ENCODE measurements at places on chromosomes 2 and 18. TPM values are rescaled to one million over a fixed set of nuclear protein-coding genes. Genes with fewer than 3 reads are reported as not detected.

DNA sequence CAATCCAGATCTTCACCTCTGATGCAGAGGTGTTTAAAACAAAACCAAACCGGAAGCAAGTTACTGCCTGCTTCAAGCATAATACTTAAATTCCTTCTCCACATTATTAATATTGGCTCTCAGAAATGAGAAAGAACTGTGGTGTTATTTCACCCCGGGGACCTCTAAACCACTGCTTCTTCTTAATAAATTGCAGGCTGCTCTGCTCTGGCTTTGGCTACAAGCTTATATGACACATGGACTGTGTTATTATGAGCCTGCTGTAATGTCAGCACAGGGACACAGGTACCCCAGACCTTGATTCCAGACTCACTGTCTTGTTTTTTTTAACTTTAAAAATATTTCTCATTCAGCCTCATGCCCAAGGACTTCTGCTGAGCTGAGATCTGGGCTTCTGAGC is 45.1 kb downstream of the ST6GAL2 start:
- DNase-seq, result no peak

DNA sequence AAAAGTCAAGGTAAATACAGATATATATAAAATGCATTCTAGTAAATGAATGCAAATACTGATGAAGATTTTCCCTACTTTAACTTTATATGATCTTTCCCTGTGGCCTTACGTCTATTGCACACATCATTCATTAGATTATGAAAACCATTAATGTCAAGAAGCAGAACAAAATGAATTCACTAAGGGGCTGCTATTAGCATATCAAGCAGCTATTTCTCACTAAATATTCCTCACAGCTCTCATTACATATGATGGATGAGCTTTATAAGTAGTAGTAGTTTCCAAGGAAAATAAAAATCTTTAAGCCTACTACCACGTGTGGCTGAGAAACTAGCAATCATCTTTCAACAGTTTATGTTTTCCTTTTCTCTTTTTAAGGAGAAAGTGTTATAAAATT is 702.8 kb upstream of the SLC39A10 start:
- no peak for DNase-seq

DNA sequence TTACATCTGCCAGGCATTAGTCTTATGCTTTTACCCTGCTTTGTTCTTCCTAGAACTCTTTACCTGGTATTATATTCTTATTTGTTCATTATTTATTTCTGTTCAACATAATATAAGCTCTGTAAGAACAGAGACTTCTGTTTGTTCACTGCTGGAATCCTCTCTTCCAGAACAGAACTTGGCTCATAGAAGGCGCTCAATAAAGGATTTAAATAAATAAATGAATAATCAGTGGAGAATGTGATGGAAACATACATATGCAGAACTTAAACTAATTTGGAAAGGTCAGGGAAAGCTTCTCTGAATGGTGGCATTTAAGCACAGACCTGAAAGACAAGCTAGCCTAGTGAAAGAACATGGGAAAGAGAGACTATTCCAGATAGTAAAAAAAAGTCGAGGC is 24.3 kb downstream of the NCKAP1 start:
- DNase-seq, result no peak

DNA sequence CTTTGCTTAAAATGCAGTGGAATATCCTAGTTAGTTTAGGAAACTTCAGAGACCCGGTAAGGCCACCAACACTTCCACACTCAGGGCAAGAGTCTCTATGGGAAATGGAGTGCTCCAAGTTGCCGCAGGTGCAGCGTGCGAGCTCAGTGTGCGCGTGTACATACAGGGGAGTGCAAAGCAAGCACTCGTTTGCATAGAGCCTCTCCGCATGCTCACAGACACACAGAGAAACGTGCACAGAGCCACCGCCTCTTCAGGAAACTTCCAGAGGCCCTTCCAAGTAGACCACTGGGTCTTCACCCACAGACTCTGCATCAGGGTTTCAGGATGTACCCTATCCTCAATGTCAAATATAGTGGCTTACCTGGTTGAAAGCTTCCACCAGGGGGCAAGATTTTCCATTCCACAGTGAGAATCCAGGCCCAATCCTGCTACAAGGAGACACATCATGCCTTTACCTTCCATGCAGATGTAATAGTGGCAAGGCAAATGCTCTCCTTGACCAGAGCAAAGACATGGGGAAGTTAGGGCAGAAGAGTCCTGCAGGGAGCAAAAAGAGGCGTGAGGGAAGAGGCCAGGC is 513.0 kb upstream of the MYT1L start:
- DNase-seq, result peak; percentile 15

DNA sequence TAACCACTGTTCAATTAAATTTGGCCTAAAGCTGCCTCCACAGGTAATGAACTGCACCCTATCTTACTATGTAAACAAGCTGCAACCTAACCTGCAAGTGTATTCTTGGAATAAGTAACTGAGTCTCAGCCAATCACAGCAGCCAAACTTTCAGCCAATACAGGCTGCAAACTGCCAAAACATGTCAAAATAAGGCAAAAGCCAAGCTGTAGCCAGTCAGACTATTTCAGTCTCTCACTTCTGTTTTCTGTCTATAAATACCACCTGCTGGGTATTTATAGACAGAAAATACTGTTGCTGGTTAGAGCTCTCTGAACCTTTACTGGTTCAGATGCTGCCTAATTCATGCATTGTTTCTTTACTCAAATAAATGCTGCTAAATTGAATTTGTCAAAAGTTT is 14.3 kb downstream of the C2orf76 start:
- DNase-seq, result no peak

GRCh38 chr2:158142568-158143332 is 41.1 kb downstream of the UPP2 start:
- DNase-seq, result no peak

CSRNP3 gene
- not detected for total RNA-seq

GRCh38 chr2:96391153-96391827 is 55.7 kb downstream of the NCAPH start:
- no peak for DNase-seq

DNA sequence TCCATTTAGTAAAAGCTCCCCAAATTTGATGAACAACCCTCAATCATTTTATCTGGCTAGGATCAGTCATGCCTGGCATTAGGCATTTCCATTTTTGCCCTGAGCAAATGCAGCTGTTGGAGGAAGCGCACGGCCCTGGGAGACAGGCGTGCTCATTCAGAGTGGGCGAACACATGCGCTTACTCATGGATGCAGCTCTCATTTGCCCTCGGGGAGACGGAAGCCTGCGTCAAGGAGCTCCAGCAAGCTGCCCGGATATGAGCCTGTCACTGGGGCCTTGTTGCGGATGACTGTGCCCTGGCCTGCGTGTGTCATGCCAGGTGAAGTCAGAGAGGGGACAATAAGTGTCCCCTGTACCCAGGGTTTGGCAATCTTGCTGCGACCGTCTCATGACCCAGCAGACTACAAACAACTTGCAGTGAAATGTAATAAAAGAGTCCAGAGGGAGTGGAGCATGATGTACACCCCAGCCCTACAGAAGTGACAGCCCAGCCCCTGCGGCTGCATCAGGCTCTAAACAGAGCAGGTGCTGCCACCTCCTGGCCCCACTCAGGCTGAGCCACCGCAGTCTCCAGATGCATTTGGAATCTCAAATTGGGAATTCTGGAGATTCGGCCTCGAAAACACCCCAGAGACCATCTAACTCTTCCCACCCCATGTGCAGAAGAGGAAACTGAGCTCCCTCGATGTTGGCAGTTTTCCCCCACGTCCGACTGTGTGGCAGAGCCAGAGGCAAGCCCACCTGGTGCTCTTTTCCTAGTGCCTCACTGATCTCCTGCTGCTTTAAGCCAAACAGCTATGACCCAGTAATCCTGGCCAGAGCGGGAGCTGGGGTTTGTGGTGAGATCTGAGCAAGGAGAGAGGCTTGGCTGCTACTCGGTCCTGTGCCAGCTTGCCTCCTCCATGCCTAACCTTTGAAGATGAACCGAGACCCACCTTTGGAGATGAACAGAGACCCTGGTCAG is 105.0 kb upstream of the ALK start:
- peak; percentile 13 for DNase-seq

- no peak for DNase-seq
These were observed 49.6 kb downstream of the SRD5A2 start for GRCh38 chr2:31531101-31531500.

EVX2 gene
- not detected for total RNA-seq

SLC20A1 gene
- total RNA-seq, result 85.9 TPM

DNA sequence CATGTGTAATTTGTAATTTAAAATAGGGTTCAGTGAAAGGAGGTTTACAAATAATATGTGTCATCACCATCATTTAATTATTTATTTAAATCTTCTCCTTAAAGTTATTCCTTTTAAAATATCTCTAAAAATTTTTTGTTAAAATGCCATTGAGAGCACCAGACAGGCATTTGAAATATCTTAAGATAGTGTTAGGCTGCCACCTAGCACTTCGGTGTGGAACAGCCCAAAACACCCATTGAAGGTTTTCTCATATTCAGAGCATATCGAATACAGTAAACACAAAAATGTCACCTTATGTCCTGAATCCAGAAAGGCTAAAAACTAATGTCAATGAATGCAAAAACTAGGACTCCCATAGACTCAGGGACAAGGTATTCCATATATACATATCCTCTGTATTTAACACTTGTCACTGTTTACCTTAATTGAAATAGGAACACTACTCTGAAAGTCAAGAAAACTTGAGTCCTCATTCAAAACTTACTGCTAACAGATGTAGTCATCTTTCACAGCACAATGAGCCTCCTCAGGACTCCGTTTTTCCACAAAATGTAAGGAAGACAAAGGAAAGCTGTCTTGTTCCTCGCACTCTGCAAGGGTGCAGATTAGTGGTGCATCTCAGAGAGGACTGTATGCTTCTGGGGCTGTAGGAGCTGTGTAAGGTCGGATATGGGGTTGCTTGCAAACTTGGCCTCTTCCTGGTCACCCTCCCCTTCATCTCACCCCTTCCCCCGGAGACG is 329.5 kb downstream of the PAX3 start:
- DNase-seq, result peak; percentile 30

DNA sequence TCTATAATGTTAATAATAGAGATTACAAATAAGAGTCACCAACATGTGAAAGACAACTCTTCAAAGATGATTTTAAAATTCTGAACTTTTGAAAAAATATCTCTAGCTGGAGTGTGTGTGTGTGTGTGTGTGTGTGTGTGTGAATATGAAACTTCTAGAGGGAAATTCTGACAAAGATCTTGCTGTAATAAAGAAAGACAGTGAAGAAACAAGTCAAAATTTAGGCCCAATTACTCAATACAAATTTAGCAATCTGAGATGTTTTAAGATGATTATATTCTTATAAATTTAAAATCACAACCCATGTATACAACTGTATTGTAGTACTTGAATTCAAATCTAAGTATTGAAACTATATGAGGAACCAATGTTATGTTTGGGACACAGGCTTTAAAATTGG is 57.2 kb upstream of the UGP2 start:
- no peak for DNase-seq

DNA sequence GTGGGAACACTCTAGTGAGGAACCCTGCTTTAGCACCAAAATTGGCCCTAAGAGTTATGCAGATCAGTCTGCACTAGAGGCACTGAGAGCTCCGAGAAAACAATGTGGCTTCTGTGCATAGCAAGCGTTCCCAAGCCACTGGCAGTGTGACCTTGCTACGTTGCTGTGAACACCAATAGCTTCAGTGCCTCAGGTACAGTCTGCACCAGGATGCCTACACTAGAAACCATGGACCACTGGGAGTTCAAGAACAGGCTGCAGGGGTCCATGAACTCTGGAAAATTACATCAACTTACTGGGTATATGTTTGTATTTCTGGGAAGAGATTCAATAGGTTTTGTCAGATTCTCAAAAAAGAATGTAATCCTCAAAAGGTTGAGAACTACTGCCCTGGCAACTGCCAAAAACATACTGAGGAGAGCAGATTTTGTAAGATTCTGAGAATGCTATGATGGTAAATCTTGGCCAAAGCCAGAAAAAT is 18.3 kb upstream of the SP3 start:
- peak; percentile 58 for DNase-seq

GRCh38 chr2:61288070-61288841 is 126.3 kb downstream of the C2orf74 start:
- no peak for DNase-seq

GRCh38 chr2:18625563-18625962 is 36.2 kb upstream of the NT5C1B start:
- DNase-seq, result no peak

GRCh38 chr2:174590928-174591648 is 6.5 kb downstream of the WIPF1 start:
- DNase-seq, result no peak

C2orf78 gene
- not detected for total RNA-seq

DNA sequence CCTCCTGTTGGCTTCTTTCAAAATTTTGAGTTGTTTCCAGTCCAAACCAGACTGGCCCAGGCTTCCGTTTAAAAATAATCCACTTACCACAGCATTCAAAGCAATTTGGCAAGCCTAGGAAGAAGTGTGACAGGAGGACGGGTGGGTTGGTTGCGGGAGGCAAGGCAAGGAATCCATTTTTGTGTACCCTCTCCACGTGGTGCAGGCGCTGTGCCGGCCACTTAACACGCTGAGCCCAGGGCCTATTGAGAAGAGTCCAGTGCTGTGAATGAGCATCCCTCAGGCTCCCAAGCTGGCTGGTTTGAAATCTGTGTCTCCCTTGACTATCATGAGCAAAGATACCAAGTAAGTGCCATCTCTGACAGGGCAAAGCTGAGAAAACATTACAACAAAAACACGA is 160.9 kb downstream of the NCKAP5 start:
- no peak for DNase-seq

ANKRD30B gene
- total RNA-seq, result not detected

GRCh38 chr2:135150725-135151124 is 98.6 kb downstream of the RAB3GAP1 start:
- DNase-seq, result peak; percentile 84

GRCh38 chr18:78711971-78712370 is 267.6 kb upstream of the SALL3 start:
- no peak for DNase-seq

GRHL1 gene
- 12.0 TPM for total RNA-seq

DNA sequence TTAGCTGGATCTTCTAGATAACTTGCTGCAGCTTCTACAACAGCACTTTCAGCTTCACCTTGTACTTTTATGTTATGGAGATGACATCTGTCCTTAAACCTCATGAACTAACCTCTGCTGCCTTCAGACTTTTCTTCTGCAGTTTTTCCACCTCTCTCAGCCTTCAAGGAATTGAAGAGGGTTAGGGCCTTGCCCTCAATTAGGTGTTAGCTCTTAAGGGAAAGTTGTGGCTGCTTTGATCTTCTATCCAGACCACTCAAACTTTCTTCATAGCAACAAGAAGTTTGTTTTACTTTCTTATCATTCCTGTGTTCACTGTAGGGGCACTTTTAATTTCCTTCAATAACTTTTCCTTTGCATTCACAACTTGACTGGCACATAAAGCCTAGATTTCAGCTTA is 52.3 kb downstream of the ARHGAP15 start:
- no peak for DNase-seq

CABLES1 gene
- total RNA-seq, result 32.4 TPM

CTNNA2 gene
- not detected for total RNA-seq

DNA sequence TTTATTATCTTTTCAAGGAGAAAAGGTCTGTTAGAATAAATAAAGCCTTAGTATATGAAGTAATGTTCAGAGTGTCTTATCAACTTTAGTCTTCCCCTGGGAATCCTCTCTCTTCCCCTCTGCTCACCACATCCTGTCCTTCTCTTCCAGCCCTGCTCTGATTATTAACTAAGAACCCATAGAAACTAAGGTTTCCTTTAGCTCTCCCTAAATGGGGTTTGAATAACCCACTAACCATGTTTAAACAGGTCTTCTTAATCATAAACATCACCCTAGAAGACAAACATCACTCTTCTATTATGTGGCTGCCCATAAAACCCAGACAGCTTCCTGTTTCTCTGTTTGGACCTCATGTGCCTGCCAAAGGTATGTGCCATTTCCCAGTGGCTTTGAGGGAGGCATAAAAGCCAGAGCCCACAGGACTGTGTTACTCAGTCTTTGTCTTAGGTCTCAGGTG is 50.1 kb downstream of the SLC14A1 start:
- no peak for DNase-seq
